ENCODE measurements at places on chromosomes 11 and 22. TPM values are rescaled to one million over a fixed set of nuclear protein-coding genes. Genes with fewer than 3 reads are reported as not detected.

The OVOL1 gene
- total RNA-seq: 0.08 TPM

The C1QTNF5 gene
- total RNA-seq: not detected

The CSNK2A3 gene
- total RNA-seq: 1.8 TPM

The GGT1 gene
- 110 TPM for total RNA-seq

The CELSR1 gene
- total RNA-seq: 27.9 TPM

The MUS81 gene
- total RNA-seq: 33.1 TPM

The USP2 gene
- total RNA-seq: 0.68 TPM

The GNB1L gene
- 19.6 TPM for total RNA-seq

The GLYATL1 gene
- total RNA-seq: not detected

The RNF215 gene
- total RNA-seq: 24.8 TPM

The NAALADL1 gene
- total RNA-seq: not detected

The ENTHD1 gene
- not detected for total RNA-seq

The TEF gene
- 1.3 TPM for total RNA-seq

The RIC3 gene
- 1.4 TPM for total RNA-seq

The FERMT3 gene
- total RNA-seq: 0.74 TPM

The ELFN2 gene
- 5.9 TPM for total RNA-seq

The CNGA4 gene
- 0.07 TPM for total RNA-seq

The SLC22A6 gene
- total RNA-seq: not detected

The ANO1 gene
- 2.7 TPM for total RNA-seq

The LDHAL6A gene
- total RNA-seq: not detected

The ELMOD1 gene
- total RNA-seq: 0.09 TPM

The NNMT gene
- total RNA-seq: 379 TPM

The COPB1 gene
- total RNA-seq: 124 TPM

The TECTA gene
- total RNA-seq: 0.02 TPM

The OR51B2 gene
- total RNA-seq: not detected

The OR8D1 gene
- not detected for total RNA-seq

The HEPN1 gene
- not detected for total RNA-seq

The LRRC32 gene
- 0.07 TPM for total RNA-seq

The EIF3L gene
- 273 TPM for total RNA-seq

The CKAP5 gene
- total RNA-seq: 58.0 TPM

The MMP27 gene
- not detected for total RNA-seq

The ADAMTS15 gene
- 5.1 TPM for total RNA-seq

The DBX1 gene
- not detected for total RNA-seq

The FXYD6 gene
- 0.35 TPM for total RNA-seq

The MRGPRX3 gene
- total RNA-seq: not detected

The IGLL1 gene
- total RNA-seq: not detected

The SCN3B gene
- total RNA-seq: 0.13 TPM

The PRRG4 gene
- 1.8 TPM for total RNA-seq

The OR4A16 gene
- not detected for total RNA-seq

The CREB3L1 gene
- 5.5 TPM for total RNA-seq

The MAJIN gene
- not detected for total RNA-seq

The VPS37C gene
- total RNA-seq: 18.3 TPM

The PRDM11 gene
- 5.5 TPM for total RNA-seq
